ENCODE measurements at places on chromosomes 1 and 21. TPM values are rescaled to one million over a fixed set of nuclear protein-coding genes. Genes with fewer than 3 reads are reported as not detected.
A peak's percentile ranks its signal among the peaks of the same experiment; 100 is the strongest.

SAMD11 gene
- total RNA-seq = not detected

FBLIM1 gene
- not detected for total RNA-seq

ZSWIM5 gene
- 0.64 TPM for total RNA-seq

DNA sequence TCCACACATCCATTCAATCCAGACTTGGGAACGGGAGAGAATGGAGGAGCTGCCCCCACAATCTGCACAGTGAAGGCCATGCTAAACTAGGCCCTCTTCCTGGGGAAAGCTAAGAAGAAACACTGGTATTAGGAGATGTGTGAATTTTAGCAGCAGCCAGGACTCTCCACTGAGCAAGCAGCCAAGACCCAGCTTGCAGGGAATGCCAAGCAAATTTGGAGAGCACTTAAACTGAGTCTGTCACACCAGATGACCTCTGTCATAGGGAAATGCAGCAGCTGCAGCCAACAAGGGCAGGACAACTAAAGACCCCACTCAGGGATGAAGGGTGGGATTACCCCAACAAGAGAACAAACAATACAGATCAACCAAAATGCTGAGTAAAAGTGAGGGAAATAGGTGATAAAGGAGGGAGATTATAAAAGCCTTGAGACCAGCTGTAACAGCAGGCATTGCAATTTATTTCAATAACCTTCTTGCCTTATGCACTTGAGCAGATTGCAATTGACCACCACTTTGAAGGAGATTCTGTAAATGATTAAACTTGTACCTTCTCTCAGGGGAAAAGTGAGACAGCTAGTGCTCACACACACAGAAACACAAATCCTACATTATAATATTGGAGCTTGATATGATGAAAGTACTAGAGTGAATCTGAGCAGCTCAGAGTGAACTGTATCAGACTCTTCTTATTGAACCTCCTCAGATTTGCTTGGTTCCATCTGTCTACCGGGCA, 2.5 kb upstream of the CLCA1 start:
- H3K4me1 ChIP-seq = no peaks in the 10 kb centered on the region
- no peak for DNase-seq
- no peak overlapping the region for H3K4me3 ChIP-seq

DNA sequence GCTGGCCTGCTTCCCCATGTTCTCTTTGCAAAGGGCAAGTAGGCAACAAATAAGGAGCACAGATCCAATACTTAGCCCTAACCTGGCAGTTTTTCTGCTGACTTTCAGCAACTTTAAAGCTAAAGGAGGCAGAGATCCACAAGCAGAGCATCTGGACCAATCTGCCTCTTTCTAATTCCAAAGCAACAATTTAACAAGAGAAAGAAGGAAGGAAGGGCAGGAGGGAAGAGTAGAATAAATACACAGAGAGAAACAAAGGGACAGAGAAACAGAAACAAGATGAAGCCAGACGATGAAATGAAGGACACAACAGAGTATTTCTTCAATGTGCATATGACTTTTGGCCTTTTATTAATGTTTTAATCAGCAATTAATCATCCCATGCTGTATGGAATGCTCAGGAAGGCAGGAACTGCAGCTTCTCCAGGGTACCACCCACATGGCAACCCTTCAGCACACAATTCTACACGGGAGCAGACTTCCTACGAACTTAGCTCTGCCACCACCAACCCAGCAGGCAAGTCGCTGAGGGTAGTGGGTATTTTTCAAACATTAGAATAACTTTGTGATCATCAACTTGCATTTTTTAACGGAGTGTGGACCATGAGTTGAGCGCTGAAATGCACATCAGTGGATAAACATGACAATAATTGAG, 15.3 kb downstream of the CLCC1 start:
- peaks cover 14% of the 10 kb centered on the region for H3K36me3 ChIP-seq
- DNase-seq = no peak
- H3K4me3 ChIP-seq = no peak overlapping the region
- peaks cover 2% of the 10 kb centered on the region for H3K4me1 ChIP-seq

DNA sequence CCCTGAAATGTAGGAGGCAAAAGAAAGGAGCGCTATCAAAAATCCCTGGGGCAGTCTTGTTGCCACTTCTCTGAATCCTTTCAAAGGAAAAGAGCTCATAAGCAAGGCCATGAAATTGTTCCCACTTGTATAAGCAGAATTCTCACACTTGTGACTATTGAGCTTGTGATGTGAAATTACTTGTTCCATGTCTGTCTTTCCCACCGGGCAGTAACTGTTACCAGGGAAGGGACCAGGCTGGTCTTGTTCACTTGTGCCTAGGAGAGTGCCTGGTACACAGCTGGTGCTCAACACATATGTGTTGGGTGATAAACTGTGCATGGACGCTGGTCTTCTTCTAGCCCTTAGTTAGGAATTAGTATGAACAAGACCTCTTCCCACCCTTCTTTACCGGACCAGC, 150.6 kb downstream of the CDC7 start:
- no peak overlapping the region for H3K27ac ChIP-seq
- no peak overlapping the region for H3K4me3 ChIP-seq
- DNase-seq = no peak

DNA sequence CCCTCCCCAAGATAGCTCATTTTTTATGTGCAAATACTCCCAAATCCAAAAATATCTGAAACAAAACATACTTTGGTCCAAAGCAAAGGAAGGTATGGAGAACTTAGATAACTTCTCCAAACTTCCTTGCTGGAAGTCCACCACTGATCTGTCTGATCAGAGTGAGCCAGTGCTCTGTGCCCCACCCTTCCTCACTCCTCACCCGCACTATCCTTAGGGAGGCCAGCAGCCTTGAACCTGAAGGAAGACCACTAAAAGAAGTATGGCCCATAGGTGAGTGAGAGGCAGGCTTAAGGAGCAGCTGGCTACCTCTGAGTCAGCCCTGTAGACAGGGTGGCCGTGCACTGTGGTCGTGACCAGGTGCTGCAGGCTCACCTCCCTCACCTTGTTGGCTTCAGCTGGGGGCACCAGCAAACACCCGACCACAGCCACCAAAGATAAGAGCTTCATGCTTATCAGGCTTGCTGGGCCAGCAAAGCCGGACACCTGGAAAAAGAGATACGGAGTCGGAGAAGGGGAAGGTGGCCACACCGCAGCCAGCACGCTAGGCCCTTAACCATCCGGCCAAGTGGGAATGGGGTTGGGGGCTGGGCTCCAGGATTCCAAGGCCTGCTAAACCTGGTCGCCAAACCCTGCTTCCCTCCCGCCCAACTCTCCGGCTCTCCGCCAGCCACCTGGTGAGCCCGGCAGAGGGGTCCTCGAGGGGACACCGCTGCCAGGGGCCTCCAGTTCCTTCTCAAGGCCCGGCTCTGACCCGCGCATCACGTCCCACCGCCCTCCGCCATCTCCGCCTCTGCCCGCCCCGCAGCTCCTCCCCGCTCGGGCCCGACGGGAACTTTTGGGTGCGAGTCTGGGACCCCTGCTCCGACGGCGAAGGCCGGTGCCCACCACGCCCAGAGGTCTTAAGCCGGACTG, 543 bp downstream of the TMEM9 start:
- H3K4me1 ChIP-seq = peaks cover 12% of the 10 kb centered on the region
- peak overlapping the region; percentile 79 for H3K4me3 ChIP-seq
- peaks cover 12% of the 10 kb centered on the region for H3K27me3 ChIP-seq
- no peaks in the 10 kb centered on the region for H3K36me3 ChIP-seq
- peak overlapping the region; percentile 60 for H3K27ac ChIP-seq

DNA sequence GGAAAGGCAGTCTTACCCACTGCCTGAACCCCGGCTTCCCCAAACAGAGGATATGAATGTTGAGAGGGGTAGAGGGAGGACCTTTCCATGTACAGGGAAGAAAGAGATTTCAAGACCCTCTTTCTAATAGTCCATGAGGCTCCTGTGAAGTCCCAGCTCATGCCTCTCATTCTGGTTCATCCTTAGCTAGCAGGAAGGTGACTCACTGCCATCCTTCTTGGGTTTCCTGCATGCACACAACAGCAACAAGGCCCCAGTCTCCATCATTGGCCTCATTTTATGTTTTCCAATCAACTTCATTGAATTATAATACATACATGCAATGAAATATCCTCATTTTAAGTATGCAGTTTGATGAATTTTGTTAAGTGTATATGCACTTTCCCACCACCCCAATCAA, 46.2 kb downstream of the SYT2 start:
- H3K4me3 ChIP-seq = no peak overlapping the region
- H3K4me1 ChIP-seq = peaks cover 8% of the 10 kb centered on the region
- DNase-seq = no peak
- no peaks in the 10 kb centered on the region for H3K36me3 ChIP-seq

DNA sequence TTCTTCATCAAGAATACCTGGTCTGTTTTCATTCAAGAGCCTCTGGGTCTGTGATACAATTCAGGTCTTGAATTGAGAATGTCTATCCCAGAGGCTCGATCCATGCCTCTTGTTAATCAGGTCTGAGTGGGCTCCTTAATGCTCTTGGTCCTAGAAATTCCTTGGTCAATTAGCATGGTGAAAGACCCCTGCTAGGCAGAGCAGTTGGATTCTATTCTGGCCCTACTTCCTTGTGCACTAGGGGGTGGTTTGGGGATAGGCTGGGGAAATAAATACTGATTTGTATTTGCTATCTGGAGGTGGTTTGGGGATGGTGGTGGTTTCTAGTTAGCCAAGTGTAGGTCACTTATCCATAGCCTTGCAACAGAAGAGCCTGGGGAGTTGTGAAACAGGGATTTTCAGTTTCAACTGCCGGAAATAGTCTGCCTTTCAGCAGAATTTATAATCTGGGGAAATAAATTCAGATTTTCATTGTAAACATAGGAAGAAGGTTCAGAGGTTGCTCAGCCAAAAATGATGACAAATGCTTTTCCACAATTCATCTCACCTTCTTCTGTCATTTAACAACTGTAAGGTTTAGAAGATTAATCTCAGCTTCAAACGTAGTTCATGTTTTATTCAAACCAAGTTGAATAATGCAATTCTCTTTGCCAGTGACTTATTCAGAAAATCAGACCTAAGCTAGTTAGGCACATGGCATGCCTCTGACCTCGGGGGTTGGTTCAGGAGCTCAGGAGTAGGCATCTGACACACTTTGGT, 22.2 kb upstream of the SCAF4 start:
- DNase-seq = no peak
- no peak overlapping the region for H3K4me3 ChIP-seq
- H3K27ac ChIP-seq = no peak overlapping the region
- H3K27me3 ChIP-seq = peaks cover under 1% of the 10 kb centered on the region

PALMD gene
- total RNA-seq = not detected

GRCh38 chr1:203282720-203283542, 22.4 kb upstream of the BTG2 start:
- H3K27me3 ChIP-seq = no peaks in the 10 kb centered on the region
- no peak overlapping the region for H3K27ac ChIP-seq
- DNase-seq = no peak

GRCh38 chr1:80066060-80066459, 1059.5 kb upstream of the ADGRL4 start:
- H3K27me3 ChIP-seq = no peaks in the 10 kb centered on the region
- no peak overlapping the region for H3K27ac ChIP-seq
- no peak for DNase-seq
- no peaks in the 10 kb centered on the region for H3K4me1 ChIP-seq

DNA sequence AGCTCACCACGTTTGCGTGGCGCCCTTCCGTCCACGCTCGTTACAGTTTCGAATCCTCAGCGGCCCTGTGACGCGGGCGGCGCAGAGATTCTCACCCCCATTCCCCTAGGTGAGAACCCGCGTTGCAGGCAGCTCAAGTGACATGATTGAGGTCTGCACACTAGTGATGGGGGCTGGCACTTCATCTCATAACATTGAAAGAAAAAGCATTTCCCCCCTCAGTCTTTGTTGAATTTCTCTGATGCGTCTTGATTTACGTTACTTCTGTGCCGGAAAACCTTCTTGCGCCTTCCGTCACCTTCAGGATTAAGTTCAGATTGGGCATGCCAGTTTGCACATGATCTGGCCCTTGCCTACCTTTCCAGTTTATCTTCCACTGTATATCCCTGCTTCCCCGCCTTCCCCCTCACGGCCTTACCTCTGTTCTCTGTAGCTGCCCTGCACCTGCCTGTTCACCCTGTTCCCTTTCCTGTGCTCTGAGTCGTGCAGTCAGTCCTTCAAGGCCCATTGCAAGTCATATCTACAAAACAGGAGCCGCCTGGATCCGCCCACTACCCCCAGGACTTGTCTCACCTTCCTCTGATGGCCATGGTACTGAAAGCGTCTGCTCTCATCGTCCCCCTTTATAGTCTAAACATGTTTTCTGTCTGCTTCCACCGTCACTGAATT, 1.1 kb downstream of the CTPS1 start:
- DNase-seq = peak; percentile 77
- no peaks in the 10 kb centered on the region for H3K27me3 ChIP-seq
- peaks cover 44% of the 10 kb centered on the region for H3K4me1 ChIP-seq
- peak overlapping the region; percentile 87 for H3K27ac ChIP-seq

GRCh38 chr1:211529453-211529852, 37.5 kb upstream of the RD3 start:
- no peak overlapping the region for H3K4me3 ChIP-seq
- peaks cover 2% of the 10 kb centered on the region for H3K4me1 ChIP-seq
- no peaks in the 10 kb centered on the region for H3K36me3 ChIP-seq
- H3K27me3 ChIP-seq = peaks cover 4% of the 10 kb centered on the region
- no peak for DNase-seq

- no peaks in the 10 kb centered on the region for H3K36me3 ChIP-seq
- H3K27ac ChIP-seq = no peak overlapping the region
- no peak for DNase-seq
- peaks cover 48% of the 10 kb centered on the region for H3K27me3 ChIP-seq
- peaks cover 17% of the 10 kb centered on the region for H3K4me1 ChIP-seq
These were observed 16.8 kb upstream of the PDIK1L start for GRCh38 chr1:26094677-26095383.

DNA sequence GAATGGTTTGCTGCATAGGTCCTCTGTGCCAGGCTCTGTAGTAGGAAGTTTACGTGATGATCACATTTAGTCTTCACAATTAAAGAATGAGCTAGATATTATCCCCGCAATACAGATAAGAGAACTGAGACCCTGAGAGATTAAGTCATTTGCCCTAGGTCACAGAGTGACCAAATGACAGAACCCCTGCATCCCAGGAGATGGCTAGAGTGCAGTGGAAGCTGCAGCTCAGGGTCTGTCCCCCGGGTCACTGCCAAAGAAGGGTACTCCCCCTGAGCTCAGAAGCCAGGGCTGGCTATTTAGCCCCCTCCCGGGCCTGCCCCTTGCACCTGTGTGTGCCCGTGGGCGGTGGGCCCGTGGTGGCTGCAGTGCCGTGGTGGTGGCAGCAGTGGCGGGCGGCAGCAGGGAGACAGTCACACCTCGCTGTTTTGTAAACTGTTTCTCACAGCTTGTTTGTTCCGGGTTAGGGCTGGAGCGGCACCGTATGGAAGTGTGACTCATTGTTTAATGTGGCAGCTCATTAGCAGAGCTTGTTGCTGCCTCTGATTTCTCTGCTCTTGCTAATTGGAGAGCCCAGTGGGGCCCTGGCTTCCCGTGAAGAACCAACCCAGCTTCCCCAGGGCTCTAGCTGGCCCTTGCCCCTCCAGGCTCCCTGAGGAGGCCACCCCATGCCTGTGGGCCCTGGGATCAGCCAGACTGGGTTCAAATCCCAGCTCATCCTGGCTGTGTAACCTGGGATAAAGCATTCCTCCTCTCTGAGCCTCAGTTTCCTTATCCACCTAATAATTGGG, 19.3 kb upstream of the FOXO6 start:
- no peak overlapping the region for H3K4me3 ChIP-seq
- no peak overlapping the region for H3K27ac ChIP-seq
- peaks cover 1% of the 10 kb centered on the region for H3K36me3 ChIP-seq

LRRIQ3 gene
- total RNA-seq = 1.4 TPM

Measured in activated CD8-positive, alpha-beta memory T cell treated with anti-CD3 and anti-CD28 coated beads, Interleukin-2, amount 10 ng/mL, durations not matched to agents 7 days and 5 days (primary cell).